Naive thymus-derived CD8-positive, alpha-beta T cell (primary cell): ENCODE measurements at places on chromosomes 3 and 15.

DNA sequence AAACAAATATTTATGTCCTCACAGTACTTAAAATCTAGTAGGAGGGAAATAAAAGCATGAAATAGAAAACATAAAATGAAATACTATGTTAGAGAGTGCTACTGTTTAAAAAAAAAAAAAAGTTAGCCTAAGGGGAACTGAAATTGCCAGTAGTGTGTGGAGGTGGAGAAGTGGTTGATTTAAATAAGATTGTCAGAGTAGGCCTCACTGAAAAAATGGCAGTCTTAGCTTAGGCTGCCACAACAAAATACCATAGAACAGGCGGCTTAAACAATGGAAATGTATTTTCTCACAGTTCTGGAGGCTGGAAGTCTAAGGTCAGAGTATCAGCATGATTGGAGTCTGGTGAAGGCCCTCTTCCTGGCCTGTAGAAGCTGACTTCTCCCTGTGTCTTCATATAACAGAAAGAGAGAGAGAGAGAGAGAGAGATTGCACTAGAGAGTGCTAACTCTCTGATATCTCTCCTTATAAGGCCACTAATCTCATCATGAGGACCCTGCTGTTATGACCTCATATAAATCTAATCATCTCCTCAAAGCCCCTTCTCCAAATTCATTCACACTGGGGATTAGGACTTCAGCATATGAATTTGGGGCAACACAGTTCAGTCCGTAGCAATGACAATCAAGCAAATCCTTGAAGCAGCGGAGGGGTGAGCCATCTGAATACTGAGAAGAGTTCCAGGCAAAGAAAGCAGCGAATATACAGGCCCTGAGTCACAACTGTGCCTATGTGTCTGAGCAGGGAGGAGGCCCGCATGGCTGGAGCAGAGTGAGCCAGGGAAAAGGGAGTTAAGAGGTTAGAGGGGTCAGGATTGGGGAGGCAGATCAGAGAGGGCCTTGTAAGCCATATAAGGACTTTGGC, 23.6 kb upstream of the LRRC34 start:
- DNase-seq: no peak

DNA sequence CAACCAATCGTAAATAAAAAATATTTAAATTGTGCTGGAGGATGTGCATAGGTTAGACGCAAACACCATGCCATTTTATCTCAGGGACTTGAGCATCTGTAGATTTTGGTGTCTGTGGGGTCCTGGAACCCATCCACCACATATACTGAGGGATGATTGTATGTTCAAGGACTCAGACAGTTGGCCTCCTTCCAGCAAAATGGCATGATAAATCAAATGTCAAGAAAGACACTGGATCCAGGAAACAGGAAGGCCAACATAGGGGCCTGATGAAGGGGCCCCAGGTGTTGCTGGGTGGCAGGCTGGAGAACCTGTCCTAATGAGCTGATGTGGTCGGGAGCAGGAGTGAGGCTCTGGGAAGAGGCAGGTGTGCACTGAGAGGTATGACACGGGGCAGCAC, 289.5 kb downstream of the GABRG3 start:
- no peak for DNase-seq

- DNase-seq: no peak
Observed at GRCh38 chr3:83523470-83524073, 1435.2 kb upstream of the CADM2 start.

- no peak for DNase-seq
Observed at GRCh38 chr3:49882166-49882565, 12.5 kb upstream of the CAMKV start.
